ENCODE measurements at places on chromosomes 12 and 14.

DNA sequence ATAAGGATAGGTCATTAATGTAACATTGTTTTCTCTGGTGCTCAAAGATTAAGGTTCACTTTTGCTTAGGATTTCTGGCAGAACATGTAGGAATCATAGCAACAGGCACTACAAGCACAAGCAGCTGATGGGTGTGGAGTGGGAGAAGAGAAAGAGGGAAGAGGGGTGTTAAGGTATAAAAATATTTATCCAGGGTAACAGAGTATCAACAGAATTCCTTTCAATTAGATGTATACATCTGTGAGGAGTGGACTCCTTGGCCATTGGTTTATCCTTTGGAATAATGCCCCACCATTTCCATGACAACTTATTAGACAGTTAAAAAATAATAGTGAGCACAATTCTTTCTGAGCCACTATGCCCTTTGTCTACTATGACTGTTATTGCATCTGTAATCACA lies 388.3 kb upstream of the DDHD1 start:
- DNase-seq, result no peak

- DNase-seq, result no peak
These were observed 12.5 kb upstream of the INF2 start for GRCh38 chr14:104676694-104677511.

GRCh38 chr14:46734286-46734685 lies 82.7 kb upstream of the RPL10L start:
- no peak for DNase-seq

DNA sequence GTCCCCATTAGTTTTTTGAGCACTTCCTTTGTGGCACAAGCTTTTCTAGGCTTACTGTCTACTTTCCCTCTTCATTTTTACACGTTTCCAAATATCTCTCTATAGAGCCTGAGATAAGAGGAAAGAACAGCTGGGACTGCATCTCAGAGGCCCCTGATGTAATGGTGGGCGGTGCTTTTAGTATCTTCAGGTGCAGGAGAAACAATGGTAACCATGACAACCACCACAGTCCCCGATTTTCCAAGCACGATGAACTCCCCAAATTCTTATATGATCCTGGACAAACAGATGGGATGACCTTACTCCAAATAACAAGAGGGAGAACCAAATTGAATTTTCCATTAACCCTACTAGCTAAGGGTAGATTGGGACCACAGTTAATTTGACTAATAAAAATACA lies 103.3 kb downstream of the AEBP2 start:
- no peak for DNase-seq

DNA sequence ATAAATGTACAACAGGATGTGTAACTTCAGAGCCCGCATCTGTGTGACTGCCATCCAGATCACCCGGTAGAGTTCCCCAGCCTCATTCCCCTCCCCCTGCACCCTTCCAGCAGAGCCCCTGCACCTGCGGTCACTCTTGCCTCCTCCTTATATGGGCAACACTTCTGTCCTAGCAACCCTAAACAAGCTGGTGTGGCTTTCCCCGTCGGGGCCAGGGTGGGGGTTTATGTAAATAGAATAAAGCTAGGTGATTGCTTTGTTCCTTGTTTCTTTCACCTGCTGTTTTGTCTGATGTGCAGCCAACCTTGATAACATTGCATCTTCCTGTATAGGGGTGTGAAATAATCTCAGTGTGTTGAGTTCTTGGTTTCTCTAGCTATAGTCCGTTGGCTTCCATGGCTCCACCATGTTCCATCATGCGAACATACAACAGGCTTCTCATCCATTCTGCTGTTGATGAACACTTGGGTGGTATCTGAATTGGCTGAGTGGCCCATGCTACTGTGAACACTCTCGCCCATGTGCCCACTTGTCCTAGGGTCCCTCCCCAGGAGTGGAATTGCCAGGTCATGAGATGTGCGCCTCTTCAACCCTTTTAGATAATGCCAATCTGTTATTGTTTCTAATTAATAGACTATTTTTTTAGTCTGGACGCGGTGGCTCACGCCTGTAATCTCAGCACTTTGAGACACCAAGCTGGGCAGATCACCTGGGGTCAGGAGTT lies 102.2 kb downstream of the KIF26A start:
- no peak for DNase-seq

GRCh38 chr12:58918469-58918844 lies 1.8 kb downstream of the LRIG3 start:
- DNase-seq, result no peak

DNA sequence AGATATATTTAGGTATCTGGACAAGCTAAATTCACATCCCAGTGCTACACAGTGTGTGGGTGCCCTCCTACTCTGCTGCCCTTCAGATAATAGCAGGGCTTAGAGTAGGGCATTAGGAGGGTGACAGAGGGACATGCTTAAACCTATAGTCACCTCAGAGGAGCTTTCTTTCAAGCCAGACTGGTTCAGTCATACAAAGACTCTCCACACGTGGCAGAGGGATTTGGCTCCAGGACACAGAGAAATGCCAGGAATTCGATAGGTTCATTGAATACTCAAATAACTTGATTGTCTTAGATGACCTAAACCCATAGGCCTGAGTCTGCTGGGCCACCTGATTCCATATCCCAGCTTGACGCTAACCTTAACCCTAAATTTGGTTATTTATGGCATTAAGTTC lies 163.5 kb downstream of the TPH2 start:
- no peak for DNase-seq

DNA sequence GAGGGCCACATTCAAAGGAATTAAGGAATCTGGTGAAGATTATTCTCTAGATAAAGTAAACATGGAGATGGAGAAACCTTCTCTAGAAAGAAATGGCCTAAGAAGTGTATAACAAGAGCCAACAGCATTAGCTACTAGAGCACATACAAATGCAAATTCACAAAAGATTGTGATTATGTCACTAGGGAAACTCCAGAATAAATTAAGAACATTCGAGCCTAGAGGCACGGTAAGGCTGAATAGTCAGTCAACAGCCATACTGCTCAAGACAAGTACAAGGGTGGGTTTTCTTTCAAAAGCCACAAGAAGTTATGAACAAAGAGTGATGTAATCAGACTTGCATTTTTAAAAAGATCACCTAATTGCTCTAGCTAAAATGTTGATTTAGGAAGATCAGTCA lies 25.4 kb downstream of the PPP4R3A start:
- no peak for DNase-seq

DNA sequence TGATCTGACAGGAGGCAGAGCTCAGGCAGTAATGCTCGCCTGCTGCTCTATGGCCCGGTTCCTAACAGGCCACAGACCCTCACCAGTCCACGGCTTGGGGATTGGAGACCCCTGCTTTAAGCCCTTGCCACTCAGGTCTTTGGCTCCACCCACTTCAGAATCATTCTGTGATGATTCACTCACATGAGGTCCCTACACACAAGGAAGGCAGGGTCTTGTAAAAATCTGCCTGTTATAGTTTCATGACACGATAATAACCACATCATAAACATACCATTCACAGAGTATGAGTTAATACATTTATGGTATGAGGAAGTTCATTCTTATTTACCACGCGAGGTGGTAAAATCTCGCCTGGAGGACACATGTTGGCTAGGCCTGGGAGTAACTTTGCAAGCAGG lies 29.0 kb upstream of the MAX start:
- DNase-seq, result no peak

- DNase-seq, result no peak
These were observed 256.1 kb downstream of the NAV3 start for GRCh38 chr12:78086553-78087362.

GRCh38 chr14:99478128-99478527 lies 2.5 kb downstream of the SETD3 start:
- no peak for DNase-seq

GRCh38 chr12:106598003-106598402 lies 15.2 kb downstream of the RFX4 start:
- DNase-seq, result no peak

DNA sequence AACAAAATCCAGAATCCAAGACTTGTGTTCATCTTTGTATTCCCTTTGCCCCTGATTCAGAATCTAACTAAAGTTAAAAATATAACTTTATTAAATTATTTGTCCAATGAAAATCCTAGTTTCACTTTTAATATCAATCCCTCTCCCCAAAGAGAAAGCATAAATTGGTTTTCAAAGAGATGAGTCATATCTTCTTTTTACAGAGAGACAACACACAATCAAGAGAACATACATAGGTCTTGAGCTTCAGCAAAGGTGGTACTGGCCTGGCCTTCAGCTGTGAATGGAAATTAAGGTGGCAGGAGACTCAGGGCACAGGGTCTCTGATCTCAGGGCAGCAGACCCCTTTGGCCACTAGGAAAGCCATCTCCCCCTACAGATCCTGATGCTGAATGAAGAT lies 4.3 kb upstream of the ASCL1 start:
- no peak for DNase-seq

DNA sequence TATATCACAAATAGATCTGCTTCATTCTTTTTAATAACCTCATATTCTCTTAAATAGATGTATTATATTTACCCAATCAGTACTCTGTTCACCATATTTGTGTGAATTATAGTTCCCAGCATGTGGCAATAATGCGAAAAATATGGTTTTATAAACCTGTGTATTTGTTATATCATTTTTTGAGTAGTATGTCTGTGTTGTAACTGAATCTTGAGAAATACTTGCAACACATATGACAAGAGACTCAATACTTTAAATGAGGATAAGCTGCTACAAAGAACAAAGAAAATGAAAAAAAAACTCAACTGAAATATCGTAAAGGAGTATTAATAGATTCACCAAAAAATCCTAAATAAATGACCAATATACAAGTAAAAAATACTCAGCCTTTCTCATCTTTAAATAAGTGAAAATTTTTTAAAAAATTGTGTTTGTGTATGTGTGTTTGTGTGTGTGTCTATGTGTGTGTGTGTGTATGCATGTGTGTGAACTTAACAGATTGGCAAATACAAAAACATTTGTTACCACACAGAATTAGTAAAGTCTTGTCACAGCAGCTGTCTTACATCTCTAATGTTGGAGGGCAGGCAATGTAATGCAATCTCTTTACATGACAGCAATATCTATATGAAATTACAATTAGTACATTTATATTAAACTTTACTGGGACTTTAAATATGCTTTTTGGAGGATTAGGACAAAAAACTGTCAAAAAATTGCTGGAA lies 441.9 kb upstream of the MGAT4C start:
- DNase-seq, result no peak

DNA sequence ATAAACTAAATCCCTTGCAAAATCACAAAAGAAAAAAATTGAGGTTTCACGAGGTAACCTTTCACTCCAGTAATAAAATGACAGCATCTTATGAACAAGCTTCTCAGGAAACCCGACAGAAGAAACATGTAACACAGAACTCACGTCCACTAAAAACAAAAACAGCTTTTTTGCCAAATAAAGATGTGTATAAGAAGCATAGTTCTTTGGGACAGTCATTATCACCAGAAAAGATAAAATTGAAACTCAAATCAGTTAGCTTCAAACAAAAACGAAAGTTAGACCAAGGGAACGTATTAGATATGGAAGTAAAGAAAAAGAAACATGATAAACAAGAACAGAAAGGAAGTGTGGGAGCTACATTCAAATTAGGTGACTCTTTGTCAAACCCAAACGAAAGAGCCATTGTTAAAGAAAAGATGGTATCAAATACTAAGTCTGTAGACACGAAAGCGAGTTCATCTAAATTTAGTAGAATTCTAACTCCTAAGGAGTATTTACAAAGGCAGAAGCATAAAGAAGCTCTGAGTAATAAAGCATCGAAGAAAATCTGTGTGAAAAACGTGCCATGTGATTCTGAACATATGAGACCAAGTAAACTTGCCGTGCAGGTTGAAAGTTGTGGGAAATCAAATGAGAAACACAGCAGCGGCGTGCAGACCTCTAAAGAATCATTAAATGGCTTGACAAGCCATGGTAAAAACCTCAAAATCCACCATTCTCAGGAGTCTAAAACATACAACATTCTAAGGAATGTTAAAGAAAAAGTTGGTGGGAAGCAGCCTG lies 25.8 kb downstream of the RESF1 start:
- DNase-seq, result no peak

DNA sequence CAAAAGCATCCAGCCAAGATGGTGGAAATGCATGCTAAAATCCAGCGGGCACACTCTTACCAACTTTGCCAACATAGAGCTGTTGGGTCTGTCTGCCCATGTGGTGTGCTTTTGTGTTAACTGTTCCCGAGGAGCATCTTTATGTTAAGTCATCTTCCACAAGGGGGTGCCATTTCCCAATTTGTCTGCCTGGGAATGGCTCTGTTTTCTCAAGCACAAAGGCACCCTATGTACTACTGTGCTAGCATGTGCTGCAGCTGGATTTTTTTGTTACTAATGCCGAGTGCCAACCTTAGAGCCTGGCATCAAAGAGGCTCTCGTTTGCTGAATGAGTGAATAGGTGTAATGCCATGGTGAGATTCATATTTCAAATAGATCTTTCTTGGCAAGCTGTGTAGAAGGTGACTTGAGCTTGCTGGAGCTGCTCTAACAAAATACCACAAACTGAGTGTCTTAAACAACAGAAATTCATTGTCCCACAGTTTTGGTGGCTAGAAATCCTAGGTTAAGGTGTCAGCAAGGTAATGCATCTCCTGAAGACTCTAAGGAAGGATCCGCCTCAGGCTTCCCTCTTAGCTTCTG lies 74.3 kb downstream of the TRHDE start:
- peak; percentile 67 for DNase-seq

DNA sequence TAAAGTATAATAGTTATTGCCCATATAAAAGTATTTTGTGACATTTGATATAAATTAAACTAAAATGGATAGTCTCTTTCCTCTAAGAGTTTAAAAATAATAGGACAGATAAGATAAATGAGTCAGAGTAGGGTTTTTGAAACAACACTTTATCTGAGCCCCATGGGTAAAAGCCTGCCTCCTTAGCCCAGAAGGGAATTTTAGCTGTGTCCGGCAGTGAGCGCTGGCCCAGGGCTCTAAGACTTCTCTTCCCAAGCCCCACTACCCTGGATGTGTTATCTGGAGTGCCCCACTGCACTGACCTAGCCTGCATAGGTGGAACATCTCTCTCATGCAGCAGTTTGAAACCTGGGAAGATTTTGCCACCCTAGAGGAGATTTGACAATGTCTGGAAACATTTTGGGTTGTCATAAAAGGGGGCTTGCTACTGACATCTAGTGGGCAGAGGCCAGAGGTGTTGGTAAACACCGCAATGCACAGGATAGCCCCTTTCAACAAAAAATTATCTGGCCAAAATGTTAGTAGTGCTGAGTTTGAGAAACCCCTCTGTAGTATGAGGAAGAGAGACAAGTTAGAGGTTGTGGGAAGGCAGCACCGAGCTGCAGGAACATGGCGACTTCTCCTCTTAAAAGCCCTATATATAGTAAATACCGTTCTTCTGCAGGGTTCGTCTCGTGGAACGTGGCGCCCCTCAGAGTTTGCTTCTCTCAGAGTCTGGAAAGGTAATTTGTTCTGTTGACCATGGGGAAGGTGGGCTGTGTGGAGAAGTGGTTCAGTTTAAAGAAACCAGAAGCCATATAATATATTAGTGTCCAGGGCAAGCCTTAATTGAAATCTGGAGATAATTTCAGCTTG lies 29.3 kb upstream of the ATF1 start:
- DNase-seq, result peak; percentile 11
